ENCODE measurements at places on chromosomes 5 and 9.
A peak's percentile ranks its signal among the peaks of the same experiment; 100 is the strongest.

DNA sequence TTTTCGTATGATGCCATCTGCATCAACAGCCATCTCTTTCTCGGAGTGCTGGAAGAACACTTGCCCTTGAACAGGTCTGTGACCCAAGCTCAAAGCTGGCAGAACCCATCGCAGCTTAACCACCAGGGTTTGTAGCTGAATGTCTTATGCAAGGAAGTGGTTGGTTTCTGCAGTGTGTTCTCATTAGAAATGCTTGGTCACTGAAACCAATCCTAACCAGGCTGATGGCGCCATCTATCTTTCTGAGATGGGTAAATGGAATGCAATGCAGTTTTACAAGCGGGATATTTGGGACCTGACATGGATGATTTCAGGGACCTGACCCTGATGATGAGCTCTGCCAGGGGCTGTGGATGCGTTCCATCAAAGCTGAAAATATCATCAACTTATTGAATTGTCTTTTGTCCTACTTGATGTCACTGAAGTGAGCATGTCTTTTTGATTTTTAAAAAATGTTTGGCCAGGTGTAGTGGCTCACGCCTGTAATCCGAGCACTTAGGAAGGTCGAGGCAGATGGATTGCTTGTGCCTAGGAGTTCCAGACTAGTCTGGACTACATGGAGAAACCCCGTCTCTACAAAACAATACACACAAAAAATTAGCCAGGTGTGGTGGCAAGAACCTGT lies 28.7 kb downstream of the DMRT3 start:
- peak; percentile 46 for DNase-seq

DNA sequence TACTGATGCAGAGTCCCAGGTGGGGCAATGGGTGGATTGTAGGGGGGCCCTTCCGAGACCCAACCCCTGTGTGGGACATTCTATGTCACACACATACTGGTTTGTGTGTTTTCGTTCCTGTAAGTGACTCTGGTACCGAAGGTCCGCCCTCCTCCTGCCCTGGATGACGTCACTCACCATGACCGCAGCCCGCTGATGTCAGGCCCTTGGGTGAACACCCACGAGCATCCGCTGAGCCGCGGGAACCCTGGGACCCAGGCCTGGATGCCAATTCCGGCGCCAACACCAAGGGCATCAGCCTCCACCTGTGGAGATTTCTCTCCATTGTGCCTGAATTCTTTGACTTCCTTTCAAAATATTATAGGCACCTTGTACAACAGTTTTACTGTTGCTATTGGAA lies 184.3 kb downstream of the MTRR start:
- no peak for DNase-seq

GRCh38 chr9:126127591-126127990 lies 199.0 kb upstream of the MVB12B start:
- DNase-seq: no peak

- no peak for DNase-seq
Measured at GRCh38 chr5:32022638-32023037, 151.5 kb downstream of the GOLPH3 start.

DNA sequence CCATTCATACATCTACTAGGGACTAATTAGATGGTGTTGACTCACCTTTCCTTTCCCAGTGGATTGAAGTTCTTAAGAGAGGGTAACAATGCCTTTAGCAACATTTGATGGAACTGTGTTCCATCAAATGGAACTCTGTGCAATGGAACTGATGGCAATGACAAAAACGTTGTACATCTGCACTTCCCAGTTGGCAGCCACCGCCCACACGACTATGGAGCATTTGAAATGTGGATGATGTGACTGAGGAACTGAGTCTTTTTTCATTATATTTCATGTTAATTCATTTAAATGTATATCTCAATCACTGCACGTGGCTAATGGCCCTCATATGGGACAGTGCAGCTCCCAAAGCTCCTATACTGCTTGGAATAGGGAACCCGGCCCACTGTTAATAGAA lies 39.0 kb upstream of the ICE1 start:
- DNase-seq: no peak

Data from kidney glomerular epithelial cell (primary cell).